ENCODE measurements at places on chromosomes 2 and 18. TPM values are rescaled to one million over a fixed set of nuclear protein-coding genes. Genes with fewer than 3 reads are reported as not detected.

The SLC4A1AP gene
- 29.1 TPM for total RNA-seq

The CYP27A1 gene
- total RNA-seq, result 5.8 TPM

The SCN3A gene
- total RNA-seq, result 0.12 TPM

The HAAO gene
- total RNA-seq, result not detected

The PDIA6 gene
- 350 TPM for total RNA-seq

The TNS1 gene
- total RNA-seq, result 1.5 TPM

The GTF3C2 gene
- total RNA-seq, result 82.2 TPM

The KCNF1 gene
- total RNA-seq, result 1.3 TPM

The UNC50 gene
- total RNA-seq, result 26.0 TPM

The RGPD3 gene
- 0.04 TPM for total RNA-seq

The KLHL41 gene
- total RNA-seq, result 0.12 TPM

The IL1B gene
- 67.5 TPM for total RNA-seq

The KIF5C gene
- 7.3 TPM for total RNA-seq

The MCFD2 gene
- total RNA-seq, result 91.9 TPM

The SLC4A5 gene
- total RNA-seq, result 0.40 TPM

The SOS1 gene
- 9.7 TPM for total RNA-seq

The PAX3 gene
- total RNA-seq, result not detected

The HAT1 gene
- 58.7 TPM for total RNA-seq

The UGT1A10 gene
- total RNA-seq, result not detected

The WNT10A gene
- total RNA-seq, result 0.40 TPM

The SGPP2 gene
- not detected for total RNA-seq

The FAM228A gene
- not detected for total RNA-seq

The LAMA1 gene
- not detected for total RNA-seq

The LINC00305 gene
- not detected for total RNA-seq

The SERPINB11 gene
- not detected for total RNA-seq

The PARD3B gene
- total RNA-seq, result 3.9 TPM

The SCG2 gene
- total RNA-seq, result 0.98 TPM

The LIPG gene
- 9.1 TPM for total RNA-seq

The MEP1B gene
- not detected for total RNA-seq

The SPP2 gene
- total RNA-seq, result not detected

The LMAN2L gene
- 31.4 TPM for total RNA-seq

Data from PC-3 (cell line).